ENCODE measurements at places on chromosomes 12 and 14.

DNA sequence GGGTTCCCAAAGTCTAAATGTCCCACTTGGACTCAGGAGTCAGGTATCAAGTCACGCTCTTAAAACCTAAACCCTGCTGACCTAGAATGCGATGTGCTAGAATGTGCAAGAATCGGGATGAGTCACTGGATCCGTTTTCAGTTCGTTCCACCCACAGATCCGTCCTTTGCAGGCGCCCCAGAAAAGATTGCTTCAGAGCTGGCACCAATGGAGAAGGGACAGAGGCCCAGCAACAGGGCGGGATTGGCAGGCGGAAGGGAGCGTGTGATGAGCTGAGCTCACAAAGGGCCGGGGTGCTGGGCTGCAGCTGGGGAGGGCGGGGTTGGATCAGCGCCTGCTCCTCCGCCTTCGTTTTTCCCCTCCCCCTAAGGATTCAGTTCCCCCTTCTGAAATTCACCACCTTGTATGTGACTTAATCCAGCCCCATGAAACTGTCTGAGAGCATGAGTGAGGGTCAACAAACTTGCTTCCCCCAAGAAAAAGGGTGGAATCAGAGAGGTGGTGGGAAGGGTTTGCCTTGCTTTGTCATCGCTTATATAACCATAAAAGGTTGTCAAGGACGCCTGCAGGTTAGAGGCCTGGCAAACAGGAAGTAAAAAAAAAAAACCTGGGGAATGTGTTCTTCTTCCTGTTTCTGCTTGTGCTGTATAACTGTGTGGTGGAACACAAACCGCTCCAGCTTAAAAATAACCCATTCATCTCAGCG lies 2.8 kb upstream of the UBC start:
- no peak for DNase-seq

GRCh38 chr12:96404696-96405095 lies 4.5 kb upstream of the CDK17 start:
- no peak for DNase-seq

DNA sequence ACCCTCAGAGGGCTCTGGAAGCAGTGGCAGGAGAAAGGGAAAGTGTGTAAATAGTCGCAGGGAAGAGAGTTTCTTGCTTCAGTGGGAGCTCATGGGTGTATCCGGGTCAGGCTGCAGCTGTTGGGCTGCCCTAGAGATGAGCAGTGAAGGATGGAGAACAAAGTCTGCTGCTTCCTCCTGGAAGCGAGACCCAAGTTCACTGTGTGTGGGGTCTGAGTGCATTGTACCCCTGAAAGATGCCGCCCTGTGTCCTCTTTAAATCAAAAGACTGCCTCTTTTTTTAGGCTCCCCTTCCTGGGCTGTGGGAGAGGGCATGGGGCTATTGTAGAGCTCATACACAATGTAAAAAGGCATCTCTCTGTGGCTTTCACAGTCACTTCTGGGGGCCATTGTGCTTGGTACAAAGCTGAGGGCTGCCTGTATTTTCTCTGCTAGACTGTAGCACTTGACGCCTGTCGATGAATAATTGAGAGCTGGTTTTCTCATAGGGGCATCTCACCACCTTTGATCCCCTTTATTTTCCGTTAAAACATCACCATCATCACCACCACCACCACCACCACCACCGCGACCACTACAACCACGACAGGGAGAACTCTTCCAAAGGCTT lies 16.7 kb downstream of the CHST11 start:
- no peak for DNase-seq

DNA sequence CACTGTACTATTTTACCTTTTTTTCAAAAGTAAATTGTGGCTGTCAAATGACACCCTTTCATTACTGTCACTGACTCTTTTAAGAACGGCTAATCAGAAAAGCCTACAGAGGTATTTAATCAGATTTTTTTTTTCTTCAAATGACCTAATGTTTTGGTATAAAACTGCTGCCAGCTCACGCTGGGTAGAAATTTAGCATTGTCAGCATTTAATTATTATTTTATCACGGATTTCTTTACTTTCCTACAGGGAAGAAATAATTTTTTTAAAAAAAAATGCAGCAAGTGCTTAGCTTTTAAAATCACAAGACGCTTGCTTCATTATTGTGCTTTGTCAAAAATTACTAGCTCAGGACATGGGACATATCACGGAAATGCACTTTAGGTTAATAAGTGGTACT lies 149.1 kb upstream of the FOXN3 start:
- DNase-seq = no peak

DNA sequence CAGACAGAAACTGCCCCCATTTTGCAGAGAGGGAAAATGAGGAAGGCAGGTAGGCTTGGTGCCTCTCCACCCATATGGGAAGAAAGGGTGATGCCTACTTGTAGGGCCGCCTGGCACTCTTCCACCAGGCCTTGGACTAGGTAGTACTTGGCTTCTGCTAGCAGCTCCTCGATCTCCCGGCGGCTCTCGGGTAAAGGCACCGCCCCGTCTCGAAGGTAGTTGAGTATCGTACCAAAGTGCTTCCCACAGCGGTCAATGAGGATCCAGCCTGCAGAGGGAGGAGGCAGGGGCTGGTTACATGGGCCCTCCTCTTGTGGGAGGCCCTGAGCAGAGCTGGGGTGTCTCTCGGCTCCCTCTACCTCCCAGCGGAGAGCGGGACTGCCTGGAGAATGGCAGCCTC lies 16.6 kb downstream of the KCTD10 start:
- DNase-seq = no peak

DNA sequence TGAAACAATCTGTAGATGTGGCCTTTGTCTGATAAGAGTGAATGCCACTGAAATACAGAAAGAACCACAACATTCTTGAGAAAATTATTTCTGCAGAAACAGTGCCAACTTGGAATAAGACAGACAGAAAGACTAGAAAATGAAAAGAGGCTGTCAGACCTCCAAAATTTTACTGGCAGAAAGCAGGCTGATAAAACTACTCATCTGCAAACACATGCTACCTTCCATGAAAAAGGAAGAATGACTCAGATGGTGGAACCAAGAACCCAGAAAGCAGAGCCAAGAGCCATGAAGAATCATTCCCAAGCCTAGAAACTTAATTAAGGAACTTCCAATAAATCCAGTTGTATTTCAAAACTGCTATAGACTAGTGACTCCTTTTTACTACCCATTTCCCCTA lies 31.9 kb upstream of the OSBPL8 start:
- no peak for DNase-seq

- no peak for DNase-seq
Measured at GRCh38 chr12:5017638-5018348, 25.9 kb upstream of the KCNA5 start.

DNA sequence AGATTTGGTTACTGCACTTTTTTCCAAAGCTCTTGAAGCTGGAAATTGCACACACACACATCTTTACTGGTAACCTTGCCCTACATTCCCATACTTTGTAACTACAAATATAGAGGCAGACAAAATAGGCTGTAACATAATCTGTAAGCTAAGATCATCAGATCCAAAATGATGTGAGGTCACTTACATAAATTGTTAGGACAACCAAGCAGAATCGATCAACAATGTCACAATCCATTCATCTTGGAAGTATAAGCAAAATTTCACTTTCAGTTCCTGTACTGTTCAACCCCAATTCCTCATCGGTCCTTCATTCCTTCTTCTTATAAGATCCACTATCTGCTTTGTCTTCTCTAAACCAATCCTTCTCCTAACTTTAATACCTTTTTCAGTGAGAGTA lies 72.6 kb downstream of the EPS8 start:
- no peak for DNase-seq

DNA sequence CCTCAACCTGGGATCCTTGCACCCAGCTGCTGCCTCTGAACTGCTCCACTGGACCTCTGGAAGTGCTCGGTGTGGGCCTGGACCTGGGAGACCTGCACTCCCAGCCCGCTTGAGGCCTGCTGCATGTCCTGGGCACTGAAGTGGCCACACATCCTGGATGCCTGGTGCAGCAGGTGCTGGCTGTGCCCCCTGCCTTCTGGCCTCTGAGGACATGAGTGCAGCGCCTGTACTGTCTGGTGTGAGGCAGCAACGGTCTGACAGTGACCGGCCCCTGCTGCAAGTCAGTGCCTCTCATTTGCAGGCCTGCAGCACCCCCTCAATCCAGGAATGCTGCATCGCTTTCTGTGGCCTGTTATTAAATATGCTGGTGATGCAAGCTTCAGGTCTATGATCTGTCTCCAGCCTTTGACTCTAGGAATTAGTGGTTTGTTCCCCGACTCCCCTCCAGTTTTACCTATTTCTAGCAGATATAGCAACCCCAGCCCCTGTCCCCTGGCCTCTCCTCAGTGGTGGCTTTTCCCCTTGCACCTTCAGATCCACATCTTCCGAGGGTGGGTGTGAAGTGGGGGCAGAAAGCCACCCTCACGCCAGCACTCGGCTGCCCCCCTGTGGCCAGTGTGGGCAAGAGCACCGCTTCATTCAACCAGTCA lies 3.6 kb downstream of the SMIM41 start:
- DNase-seq = no peak

DNA sequence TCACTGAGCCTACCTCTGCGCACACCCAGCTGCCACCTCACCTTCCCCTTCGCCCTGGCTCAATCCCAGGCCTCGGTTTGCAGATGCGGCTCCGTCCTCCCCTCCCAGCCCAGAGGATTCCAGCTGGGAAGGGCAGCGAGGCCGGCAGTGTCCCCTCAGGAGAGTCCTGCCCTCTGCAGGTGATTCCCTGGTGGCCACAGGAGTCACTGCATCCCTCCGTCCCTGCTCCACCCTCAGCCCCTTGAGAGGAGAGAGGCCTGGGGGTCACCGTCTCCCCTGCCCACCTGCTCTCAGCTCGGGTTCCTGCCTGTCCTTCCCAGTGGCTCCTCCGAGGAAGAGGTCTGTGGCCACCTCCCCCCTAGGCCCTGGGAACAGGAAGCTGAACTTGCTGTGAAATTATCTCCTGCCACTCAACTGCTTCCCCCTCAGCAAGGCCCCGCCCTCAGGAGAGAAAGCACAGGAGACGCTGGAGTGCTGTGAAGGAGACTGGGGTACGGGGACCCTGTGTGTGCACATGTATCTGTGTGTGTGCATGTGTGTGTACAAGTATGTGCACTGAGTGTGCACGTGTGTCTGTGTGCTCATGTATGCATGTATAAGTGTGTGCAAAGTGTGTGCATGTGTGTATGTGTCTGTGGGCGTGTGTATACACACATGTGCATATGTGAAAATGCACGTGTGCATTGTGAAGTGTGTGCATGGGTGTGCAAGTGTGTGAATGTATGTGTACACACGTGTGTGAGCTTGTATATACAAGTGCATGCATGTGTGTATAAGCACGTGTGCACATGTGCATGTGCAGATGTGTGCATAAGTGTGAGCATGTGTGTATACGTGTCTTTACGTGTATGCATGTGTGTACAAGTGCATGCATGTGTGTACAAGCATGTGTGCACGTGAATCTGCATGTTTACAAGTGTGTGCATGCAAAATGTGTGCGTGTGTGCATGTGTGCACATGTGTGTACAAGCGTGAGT lies 13.2 kb upstream of the GALNT9 start:
- DNase-seq = no peak

GRCh38 chr14:50728836-50729235 lies 60.7 kb upstream of the SAV1 start:
- DNase-seq = no peak

DNA sequence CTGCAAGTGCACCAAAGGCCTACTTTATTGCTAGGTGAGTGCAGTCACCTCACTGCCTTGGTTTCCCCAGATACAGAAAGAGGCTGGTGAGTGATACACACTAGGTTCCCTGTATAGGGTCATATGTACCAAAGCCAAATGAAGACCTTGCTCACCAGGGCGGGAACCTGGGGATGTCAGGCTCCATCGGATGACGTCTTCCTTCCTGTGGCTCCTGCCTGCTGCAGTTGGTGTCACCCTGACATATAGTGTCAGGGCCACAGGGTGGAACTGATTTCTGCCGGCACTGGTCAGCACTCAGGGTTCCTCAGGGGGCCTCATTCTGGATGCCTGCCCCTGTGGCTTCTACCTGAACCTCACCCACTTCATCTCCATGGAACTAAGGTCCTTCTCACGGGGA lies 43.1 kb downstream of the PLEKHG3 start:
- DNase-seq = no peak

DNA sequence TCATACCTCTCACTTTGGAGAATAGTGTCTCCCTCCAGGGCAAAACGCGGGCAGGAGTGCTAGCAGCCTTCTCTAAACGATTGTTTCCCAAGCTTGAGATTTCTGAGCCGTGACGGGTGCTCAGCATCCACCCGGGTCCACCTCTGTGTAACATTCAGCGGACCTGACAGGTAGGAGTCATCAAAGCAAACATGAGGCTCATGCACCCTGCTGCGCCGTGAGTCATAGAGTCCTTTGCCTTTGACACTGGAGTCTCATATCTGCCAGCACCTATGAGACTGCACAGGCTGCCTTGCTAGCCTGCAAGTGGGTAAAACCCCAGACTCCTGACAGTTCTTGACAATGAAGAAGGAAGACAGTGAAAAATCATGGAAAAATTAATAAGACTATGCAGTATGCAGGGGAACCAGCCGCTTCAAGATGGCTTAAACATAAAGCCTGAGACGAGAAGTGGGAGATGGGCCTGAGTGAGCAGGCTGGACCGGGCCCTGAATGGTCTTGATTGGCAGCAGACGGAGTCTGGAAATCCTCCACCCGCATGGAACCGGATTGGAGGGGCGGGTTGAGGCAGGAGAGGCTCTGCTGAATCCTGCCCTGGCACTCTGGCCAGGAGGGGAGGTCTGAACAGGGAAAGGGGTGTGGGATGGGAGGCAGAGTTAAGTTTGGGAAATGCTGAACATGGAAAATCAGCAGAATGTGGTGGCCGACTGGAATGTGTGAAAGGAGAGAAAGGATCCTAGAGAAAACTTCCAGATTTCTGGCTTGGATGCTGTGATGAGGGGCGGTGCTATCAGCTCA lies 54.2 kb downstream of the LGMN start:
- DNase-seq = no peak

DNA sequence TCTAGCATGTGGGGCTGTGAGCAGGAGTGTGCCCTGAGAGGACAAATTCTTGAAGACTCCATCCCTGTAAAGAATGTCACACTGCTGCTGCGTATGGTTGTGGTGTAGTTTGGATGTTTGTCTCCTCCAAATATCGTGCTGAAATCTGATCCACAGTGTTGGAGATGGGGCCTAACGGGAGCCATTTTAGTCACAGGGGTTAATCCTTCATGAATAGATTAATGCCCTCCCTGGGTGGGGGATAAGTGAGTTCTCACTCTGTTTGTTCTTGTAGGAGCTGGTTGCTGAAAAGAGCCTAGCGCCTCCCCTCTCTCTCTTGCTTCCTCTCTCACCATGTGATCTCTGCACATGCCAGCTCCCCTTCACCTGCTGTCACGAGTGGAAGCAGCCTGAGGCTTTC lies 94.5 kb upstream of the VASH1 start:
- no peak for DNase-seq

DNA sequence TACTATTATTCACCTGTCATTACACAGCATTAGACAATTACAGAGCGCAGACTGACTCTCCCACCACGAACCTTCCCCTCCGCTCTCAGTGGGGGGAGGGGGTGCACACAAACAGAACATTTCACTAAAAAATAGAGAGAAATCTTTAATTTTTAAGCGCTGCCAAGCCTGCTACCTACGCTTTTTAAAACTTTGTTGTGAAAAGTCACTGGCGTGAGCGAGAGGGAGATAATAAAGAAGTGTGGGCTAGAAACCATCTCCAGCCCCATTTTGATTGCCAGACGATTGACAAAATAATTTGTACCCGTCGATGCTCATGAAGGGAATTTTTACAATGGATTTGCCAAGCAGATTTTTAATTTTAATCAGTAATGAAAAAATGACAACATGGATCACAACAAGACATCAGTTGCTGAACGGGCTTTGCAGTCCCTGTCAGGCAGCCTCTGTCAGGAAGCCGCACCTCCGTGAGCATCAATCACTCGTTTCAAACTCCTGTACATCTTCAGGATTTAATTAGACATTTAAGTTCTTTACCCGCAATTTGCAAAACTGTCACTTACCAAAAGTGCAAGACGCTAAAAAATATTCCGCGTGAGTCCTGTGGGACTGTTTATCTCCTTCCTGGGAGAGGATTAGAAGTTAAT lies 209.1 kb downstream of the BCL11B start:
- no peak for DNase-seq
